ENCODE measurements at places on chromosomes 16 and 17.

DNA sequence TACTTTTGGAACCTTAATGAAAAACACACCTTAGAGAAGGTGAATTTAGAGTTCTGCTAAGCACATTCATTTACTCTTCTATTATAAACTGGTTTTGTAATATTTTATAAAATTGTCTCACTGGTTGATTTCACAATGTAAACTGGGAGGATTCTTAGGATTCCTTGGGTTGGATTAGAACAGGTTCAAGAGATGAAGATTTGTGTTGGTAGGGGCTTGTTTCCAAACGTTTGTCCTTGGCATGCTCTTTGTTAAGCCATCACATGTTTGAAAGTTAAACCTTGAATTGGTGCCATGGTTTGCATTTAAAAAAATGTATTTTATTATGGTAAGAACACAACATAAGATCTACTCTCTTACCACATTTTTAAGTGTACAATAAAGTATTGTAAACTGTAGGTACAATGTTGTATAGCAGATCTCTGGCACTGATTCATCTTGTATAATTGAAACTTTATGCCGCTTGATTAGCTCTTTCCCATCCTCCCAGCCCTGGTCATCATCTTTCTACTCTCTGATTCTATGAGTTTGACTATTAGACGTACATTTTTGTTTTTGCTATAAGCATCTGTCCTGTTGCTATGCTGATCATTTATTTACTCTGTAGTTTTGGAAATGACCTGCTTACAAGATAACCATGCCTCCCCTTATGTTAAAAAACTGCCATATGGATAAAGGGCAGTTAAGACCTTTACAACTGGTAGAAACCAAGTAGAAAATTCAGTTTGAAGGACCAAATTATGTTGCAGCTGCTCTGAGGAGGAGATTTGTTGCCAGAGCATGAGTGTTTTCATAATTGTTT lies 9.6 kb downstream of the FTO start:
- no peak for DNase-seq

GRCh38 chr16:5479926-5480325 lies 382.3 kb upstream of the EEF2KMT start:
- DNase-seq: no peak

GRCh38 chr17:27628376-27628775 lies 2.6 kb upstream of the LGALS9 start:
- no peak for DNase-seq

- no peak for DNase-seq
These were observed 13.7 kb upstream of the CDC42EP4 start for GRCh38 chr17:73325527-73325842.

DNA sequence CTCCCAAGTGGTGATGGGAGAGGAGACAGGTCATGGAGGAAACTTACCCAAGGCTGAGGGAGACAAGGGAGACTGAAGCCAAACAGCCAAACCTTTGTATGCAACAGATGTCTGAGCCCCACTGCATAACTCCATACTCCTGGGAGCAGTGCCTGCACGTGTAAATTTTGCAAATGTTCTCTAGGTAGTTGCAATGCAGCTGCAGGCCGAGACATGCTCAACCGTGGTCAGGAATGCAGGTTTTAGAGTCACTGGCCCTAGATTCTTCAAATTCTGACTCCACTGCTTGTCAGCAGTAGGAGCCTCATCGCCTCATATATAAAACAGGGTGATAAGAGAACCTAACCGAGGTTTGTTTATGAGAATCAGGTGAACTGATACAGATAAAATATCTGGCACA lies 11.5 kb downstream of the DYNLRB2 start:
- no peak for DNase-seq

DNA sequence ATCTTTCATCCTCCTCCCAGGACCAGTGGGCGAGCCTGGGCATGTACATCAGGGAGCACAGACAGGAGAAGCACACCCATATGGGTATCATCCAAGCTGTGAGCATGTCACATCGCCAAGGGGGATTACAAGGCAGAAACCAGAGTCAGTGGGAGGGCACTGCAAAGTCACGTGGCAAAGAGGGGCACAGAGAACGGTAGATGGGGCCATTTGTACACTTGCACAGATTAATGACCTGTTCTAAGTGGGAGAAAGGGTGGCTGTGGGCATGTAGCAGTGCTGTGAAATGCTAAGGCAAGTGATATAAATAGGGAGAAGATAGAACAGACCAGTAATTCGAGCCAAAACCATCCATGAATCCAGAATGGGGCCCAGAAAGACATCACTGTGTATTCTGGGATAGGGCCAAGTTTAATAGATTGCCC lies 265.0 kb downstream of the CPPED1 start:
- DNase-seq: no peak

- no peak for DNase-seq
These were observed 19.9 kb downstream of the DHRS7C start for GRCh38 chr17:9771465-9771864.

GRCh38 chr17:65154770-65155589 lies 17.8 kb downstream of the RGS9 start:
- no peak for DNase-seq

DNA sequence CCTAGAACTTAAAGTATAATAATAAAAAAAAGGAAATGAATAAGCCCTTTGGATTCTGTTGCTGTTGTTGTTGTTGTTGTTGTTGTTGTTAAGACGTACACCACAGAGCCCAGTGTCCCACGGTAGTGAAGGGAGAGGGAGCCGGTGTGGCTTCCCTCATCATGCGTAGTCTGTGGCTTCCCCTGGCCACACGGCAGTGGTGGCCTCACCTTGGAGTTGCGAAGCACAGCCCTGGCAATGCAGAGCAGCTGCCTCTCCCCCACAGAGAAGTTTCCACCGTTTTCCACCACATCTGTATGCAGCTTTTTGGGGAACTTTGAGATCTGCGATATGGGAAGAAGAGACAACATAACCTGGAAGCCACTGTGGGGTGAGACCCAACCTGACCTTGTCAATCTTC lies 14.1 kb upstream of the ABCC12 start:
- no peak for DNase-seq

DNA sequence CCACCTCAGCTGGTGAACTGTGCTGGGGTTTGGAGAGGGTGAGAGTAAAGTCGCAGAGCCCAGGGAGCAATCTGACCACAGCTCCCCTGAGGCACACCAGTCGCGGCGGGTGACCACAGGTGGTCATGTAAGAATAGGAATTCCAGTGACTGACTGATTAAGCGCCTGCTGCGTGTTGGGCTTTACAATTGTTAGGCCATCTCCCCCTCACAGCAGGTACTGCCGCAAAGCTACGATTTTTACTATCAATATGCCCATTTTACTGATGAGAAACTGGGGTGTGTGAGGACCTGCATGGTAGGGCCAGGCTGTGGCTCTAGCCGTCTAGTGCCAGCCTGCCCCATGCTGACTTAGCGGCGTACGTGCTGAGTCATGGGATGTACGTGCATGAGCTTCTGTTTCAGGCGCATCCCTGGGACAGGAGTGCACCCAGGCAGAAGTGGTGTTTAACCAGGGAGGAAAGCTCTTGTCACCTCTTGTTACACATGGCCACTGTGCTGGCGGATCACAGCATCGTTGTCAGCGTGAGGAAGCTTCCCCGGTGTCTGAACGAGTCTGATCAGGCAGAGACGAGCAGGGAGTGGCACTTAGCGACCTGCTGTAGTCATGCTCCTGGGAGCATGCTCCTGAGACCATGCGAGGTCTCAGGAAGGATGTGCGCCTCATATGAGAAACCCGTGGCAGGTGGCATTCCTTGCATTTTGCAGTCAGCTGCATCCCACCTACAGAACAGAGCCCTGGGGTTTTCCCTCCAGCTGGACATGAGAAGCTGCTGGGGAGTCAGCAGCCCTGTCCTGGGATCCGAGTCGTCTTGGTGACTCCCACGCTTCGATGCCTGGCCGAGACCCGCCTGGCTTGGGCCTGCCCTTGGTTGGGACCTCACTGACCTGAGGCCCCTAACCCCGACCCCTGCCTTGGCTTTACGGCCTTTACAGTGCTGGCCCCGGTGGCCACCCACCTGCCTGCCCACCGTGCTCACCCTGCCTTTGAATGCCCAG lies 163.7 kb upstream of the CHMP6 start:
- DNase-seq: no peak

- DNase-seq: peak; percentile 53
These were observed 4.0 kb upstream of the IL17C start for GRCh38 chr16:88634141-88634993.

- no peak for DNase-seq
These were observed 2.1 kb upstream of the CAMKK1 start for GRCh38 chr17:3894911-3895343.

- peak; percentile 8 for DNase-seq
These were observed 203.1 kb downstream of the MSI2 start for GRCh38 chr17:57459286-57459915.

GRCh38 chr16:17194190-17194780 lies 276.5 kb downstream of the XYLT1 start:
- DNase-seq: peak; percentile 49

DNA sequence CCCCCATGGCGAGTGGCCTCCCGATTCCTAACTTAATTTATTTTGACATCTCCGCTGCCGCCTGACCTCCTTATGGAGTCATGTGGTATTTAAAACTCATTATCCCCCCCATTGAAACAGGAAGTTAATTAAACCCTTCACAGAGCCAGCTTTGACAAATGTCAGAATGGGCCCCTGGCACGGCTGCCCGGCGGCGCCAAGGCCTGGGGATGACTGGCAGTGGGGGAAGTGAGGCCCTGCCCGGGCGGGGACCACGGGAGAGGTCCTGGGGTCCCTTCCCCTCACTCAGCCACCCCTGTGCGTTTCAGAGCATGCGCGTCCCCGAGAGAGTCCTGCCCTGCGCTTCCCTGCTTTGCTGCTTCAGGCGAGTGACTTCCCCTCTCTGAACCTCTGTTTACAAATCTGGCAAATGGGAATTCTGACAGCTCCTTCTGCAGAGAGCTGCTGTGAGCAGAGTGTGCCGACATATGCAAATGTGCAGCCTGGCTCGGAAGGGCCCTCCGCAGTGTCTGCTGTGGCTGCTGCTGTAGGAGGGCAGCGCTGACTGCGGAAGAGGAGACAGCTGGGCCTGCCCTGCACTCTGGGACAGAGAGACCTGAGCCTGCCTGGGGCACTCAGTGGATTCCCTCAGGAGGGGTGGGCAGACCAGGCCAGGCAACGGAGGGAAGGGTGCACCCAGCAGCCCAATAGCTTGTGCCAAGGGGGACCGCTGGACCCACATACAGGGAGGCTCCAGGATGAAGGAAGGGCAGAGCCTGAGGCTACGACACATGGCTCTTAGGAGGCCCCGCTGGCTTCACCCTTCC lies 4.4 kb upstream of the ZFPM1 start:
- DNase-seq: no peak

GRCh38 chr16:8832717-8833105 lies 35.1 kb downstream of the PMM2 start:
- no peak for DNase-seq

DNA sequence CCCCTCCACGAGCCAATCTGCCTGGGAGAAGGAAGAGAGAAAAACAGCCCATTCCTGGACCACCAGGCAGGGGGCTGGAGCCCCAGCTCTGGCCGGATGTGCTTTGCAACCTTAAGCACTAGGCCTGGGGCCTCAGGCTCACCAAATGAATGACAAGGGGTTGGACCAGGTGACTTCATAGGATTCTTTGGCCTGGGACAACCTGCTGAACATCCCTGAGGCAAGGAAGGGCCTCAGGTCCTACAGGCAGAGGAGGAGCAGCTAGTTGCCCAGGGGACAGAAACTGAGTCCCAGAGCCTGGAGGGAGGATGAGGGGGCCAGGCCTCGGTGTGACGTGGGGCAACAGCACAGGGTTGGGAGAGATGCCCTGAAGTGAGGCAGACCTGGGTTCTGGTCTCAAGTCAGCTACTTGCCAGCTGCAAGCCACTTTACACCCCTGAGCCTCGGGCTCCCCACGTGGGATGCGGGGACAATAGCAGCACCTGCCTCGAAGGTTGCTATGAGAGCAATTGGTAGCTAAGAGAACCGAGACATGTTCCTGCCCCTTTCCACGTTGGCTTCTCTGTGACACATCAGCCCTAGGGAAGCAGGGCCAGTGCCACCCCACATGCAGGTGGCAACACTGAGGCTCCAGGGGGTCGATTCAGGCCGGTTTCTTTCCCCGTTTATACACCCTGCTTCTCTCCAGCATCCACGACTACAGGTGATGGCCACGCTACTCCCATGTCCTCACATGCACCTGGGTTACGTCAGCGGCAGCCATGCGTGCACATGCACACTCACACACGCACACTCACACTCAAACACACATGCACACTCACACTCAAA lies 42.6 kb downstream of the CFAP20 start:
- no peak for DNase-seq

GRCh38 chr17:81429821-81430551 lies 34.7 kb downstream of the BAHCC1 start:
- no peak for DNase-seq

DNA sequence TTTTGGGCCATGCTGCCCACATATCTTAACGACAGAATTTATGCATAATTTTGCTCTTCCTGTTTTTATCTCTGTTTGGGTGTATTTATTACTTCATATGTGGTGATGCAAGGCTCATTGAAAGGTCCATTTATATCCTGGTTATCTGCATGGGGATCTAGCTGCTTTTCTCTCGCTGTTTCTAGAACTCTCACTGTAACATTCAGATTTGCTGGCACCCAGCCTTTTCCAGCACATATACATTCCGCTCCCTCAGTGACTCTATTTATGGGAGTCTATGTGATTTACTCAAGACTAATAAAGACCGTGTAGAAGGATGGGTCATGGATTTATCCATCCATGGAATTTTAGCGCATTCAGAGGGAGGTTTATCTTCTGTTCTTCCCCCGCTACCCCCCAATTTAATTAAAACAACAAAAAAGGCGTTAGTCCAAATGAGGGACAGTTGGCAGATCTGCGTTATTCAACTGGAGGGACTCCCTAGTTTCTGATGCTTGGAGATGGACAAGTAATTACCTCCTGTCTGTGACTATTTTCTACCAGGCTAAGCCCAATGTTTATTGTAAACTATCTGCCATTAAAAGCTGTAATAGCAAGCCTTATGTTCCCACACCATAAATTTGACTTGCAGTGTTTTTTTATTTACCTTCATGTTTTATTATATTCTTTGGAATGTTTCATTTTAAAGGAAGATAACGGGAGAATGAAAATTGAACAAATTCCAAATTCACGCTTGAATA lies 19.8 kb upstream of the MARCHF10 start:
- DNase-seq: no peak

- no peak for DNase-seq
These were observed 33.9 kb downstream of the MAP2K3 start for GRCh38 chr17:21318439-21318838.

GRCh38 chr17:68594552-68594951 lies 6.6 kb downstream of the FAM20A start:
- no peak for DNase-seq

GRCh38 chr16:13909872-13910303 lies 10.1 kb upstream of the ERCC4 start:
- no peak for DNase-seq

GRCh38 chr17:27770877-27771276 lies 29.5 kb downstream of the NOS2 start:
- DNase-seq: no peak

GRCh38 chr16:27742333-27742732 lies 192.4 kb downstream of the KATNIP start:
- no peak for DNase-seq

Measured in CD4-positive, alpha-beta T cell treated with Interleukin-21 for 1 hour (primary cell).